ENCODE measurements at places on chromosomes 12 and 14.
A peak's percentile ranks its signal among the peaks of the same experiment; 100 is the strongest.

- DNase-seq: peak; percentile 86
These were observed 788 bp downstream of the DDHD1 start for GRCh38 chr14:53152184-53152886.

- peak; percentile 68 for DNase-seq
These were observed 16.7 kb upstream of the ZDHHC22 start for GRCh38 chr14:77158175-77158881.

GRCh38 chr12:76872415-76872814 is 6.4 kb downstream of the CSRP2 start:
- no peak for DNase-seq

- peak; percentile 63 for DNase-seq
These were observed 1.8 kb downstream of the GALNT9 start for GRCh38 chr12:132327336-132328171.

- DNase-seq: no peak
These were observed 45.9 kb downstream of the DIP2B start for GRCh38 chr12:50550530-50551223.

GRCh38 chr12:1865284-1865866 is 45.0 kb downstream of the LRTM2 start:
- no peak for DNase-seq

GRCh38 chr12:94644141-94644979 is 6.0 kb downstream of the TMCC3 start:
- DNase-seq: peak; percentile 58

- no peak for DNase-seq
These were observed 94.7 kb downstream of the TMTC2 start for GRCh38 chr12:82781309-82781997.

DNA sequence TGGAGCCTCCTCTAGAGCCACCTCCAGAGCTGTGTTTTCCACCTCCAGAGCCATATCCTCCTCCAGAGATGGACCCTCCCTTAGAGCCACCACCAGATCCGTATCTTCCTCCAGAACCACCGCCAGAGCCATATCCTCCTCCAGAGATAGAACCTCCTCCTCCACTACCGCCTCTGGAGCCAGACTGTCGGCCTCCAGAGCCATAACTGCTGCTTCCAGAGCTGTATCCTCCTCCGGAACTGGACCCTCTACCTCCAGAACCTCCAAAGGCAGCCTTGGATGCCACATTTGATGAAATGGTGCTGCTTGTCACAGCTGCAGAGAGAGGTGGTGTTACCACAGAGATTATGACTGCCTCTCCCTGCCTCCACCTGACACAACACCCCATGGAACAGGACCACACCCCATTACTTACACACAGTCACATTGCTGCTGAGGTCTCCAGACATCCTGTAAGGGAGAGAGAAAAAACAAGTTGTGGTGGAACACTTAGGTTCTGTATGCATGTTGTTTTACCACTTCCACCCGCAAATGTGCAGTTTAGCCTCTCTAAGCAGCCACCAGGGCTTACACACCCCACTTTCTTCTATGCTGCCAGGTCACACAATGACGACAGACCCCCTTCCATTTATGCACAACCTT is 6.8 kb downstream of the KRT2 start:
- DNase-seq: no peak

DNA sequence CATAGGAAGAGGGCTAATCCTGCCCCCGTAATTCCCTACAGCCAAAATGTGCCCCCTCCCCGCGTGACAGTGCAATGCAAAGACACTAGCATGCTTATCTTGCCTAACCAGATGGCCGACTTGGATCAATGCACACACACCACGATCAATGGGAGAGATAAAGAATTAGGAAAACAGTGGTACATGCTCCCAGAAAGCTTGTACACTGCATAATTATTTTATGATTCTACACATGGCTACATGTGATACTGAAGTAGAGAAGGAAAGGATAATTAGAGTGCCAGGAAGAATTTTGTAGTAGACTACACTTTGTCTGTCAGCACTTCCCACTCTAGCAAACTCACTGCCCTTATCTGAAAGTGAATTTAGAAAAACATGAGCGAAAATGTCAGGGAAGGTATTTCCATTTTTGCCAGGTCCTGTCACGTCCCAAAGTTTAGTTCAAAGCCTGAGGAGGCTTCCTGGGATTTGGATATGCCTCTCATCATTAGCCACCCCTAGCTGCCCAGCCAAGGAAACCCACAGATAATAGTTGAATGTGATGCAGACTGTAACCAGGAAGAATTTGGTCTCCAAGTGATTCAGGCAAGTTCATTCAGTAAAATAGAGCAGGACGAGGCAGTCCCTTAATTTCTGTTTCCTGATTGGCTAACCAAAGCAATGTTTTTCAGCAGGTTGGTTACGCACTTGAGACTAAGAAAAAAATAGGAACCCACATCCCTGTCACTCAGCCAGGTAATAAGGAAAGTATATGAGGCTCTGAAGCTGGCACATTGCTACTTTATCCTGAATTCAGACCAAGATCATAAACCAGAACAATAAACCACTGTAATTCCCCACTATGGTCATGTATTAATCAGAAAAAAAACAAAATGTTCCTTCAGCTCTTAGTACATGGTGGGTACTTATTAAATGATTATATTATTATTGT is 199.6 kb upstream of the OTX2 start:
- no peak for DNase-seq

DNA sequence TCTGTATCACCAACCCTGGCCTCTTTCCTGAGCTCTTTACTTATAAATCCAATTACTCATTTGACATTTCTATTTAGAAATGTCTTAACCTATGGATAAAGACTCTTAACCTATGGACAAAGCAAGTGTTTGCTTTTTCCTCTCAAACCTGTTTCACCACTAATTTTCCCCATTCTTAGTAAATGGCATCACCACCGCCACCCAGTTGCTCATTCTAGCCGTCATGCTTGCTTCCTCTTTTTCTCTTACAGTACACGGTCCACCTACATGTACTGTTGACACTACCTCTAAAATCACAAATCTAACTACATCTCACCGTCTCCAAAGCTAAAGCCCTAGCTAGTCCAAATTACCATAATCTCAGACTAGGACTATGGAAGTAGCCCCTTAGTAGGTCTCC is 60.0 kb downstream of the CAPS2 start:
- no peak for DNase-seq
